ENCODE measurements at places on chromosomes 16 and 17.
A peak's percentile ranks its signal among the peaks of the same experiment; 100 is the strongest.

DNA sequence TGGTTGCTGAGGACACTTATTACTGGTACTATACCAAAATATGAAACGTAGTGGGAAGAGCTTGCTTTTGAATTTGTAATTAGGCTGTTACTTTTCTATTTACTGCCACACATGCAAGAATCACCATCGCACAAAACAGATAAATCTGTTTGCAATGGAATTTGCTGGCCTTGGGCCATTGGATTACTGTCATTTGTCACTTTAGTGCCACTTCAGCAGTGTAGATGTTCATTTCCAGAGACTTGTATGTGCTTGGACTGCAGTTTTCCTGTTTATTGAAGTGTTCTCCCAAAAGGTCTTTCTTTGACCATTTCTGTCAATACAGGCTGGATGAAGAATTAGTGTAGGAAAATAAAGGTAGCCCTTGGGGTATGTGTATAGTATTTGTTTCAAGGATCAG lies 4.5 kb downstream of the USP10 start:
- H3K4me1 ChIP-seq: peaks cover 10% of the 10 kb centered on the region
- no peak overlapping the region for H3K27ac ChIP-seq
- no peaks in the 10 kb centered on the region for H3K36me3 ChIP-seq
- no peak overlapping the region for H3K4me3 ChIP-seq

DNA sequence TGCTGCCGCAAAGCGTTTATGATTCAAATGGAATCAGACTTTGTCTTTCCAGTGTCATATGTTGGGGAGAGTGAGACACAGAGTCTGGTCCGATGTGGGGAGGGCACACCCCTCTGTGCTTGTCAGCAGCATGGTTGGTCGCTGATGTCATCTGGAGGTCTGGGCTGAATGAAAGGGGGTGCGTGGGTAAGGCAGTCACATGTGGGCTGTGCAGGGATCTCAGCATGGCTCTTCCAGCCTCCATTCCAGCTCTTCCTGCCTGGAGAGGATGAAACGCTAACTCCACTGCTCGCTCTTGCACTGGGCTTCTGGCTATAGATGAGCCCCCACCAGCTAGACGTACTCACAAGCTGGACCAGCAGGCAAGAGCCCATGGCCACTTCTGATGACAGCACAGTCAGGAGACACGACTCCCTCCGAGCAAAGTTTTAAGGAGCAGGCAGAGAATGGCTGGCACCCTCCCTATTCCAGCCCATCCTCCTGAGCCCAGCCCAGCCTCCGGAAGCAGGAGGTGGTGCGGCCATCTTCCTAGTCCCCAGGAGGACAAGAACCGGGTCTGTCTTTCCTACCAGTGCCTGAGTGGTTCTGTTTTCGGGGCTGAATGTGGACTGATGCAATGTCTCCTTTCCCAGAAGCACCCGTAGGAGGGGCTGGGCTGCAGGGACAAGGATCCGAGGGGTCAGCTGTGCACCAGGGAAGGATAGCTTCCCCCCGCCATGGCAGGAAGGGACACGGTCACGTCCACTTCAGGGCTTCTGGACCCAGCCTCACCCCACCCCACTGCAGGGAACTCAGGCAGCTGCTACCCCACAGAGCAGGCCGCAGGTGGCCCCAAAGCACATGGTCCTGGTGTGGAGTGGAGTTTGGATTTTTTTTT lies 41.5 kb upstream of the CBFA2T3 start:
- no peaks in the 10 kb centered on the region for H3K27me3 ChIP-seq
- no peak overlapping the region for H3K27ac ChIP-seq
- H3K4me3 ChIP-seq: no peak overlapping the region
- H3K36me3 ChIP-seq: no peaks in the 10 kb centered on the region
- H3K4me1 ChIP-seq: peaks cover 2% of the 10 kb centered on the region
- DNase-seq: no peak

DNA sequence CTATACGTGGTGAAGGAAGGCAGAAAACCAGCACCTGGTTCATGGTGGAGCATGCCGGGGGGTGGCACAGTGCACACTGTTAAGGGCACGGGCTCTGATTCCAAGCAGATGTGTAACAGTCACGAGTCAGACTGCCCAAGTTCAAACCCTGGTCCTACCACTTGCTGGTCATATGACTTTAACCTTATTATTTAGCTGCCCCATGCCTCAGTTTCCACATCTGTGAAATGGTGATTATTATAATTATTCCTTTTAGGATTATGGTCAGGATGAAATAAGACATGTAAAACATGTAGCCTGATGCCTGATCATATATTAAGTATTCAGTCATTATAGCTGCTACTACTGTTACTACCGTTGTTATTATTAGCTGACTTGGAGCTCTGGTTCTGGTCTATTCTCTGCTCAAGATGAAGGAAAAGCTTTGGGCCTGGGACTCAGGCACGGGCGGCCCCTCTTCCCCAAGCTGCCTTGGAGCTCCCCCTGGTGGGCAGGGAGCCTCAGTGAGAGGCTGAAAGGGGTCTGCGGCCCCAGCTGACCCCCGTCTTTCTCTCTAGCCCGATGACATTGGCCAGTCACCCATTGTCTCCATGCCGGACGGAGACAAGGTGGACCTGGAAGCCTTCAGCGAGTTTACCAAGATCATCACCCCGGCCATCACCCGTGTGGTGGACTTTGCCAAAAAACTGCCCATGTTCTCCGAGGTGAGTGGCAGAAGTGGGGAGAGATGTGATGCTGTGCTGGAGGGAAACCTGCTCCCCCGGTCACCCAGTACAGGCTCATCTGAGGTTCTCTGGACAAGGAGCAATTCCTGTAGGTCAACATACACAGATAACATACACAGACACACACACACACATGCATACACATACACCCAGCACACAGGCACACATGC lies 14.0 kb downstream of the NR1D1 start:
- DNase-seq: peak; percentile 94
- no peaks in the 10 kb centered on the region for H3K4me1 ChIP-seq
- no peaks in the 10 kb centered on the region for H3K27me3 ChIP-seq
- H3K27ac ChIP-seq: no peak overlapping the region
- H3K4me3 ChIP-seq: no peak overlapping the region
- H3K36me3 ChIP-seq: peaks cover 2% of the 10 kb centered on the region

DNA sequence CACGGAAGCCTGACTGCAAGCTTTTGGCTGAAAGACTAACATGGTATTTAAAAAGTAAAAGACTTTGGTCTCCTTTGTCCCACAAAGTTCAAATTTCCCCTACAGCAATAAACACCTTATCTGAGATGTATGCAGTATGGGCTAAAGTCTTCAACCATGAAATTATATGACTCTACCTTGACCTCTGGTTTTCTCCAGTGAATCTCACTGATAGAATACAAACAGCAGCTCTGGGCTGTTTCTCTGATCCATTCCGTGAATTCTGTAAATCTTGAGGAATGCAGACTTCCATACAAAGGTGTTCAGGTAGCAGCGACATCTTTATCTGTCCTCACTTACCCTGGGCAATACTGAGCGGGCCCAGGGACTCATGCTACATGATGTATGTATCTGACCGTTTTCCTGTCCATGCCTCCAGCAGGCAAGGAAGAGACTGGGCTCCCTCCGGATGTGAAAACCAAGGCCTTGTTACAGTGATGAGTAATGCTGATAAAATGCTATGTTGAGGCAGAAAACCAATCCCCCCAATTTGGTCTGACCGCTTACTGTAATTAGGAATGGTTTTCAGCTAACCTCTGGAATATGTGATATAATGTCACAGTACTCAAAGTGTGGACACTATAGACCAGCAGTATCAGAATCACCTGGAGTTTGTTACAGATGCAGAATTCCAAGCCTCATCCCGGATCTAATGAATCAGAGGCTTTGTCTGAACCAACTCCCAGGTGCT lies 589.8 kb downstream of the HS3ST4 start:
- H3K27ac ChIP-seq: no peak overlapping the region
- DNase-seq: no peak

DNA sequence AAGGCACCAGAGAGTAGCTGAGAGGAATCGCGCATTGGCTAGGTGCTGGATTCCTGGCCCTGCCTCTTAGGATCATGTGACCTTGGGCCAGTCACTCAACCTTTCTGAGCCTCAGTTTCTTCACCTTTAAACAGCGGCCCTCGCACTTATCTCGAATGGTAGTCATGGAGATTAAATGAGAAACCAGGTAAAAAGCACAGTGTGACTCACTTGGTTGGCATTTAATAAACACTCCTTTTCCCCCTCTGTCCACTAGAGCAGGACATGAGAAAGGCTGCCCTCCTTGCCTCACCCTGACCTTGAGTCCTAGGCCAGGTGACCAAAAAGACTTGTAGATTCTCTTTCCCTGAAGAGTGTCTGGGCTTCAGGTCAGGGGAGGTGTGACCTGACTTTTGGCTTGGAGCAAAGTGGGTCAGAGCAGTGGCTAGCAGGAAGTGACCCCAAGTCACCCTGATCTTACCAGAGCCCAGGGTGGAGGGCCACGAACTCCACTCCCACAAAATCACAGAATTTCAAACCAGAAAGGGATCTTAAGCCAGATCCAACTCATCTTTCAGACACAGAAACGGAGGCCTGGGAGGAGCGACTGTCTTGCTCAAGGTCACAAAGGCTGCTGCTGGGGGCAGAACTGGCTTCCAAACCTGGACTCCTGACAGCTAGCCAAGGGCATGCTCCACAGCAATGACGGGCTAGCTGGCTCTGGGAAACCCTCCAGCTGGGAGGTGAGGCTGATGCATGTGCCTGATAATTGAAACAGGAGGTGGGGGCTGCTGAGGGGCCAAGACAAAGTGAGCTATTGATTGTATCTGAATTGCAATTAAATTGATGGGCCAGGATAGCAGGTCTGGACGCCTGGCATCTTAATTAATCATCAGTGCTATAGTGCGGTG lies 65.2 kb downstream of the PIPOX start:
- DNase-seq: no peak
- H3K4me3 ChIP-seq: no peak overlapping the region
- H3K4me1 ChIP-seq: peaks cover 8% of the 10 kb centered on the region
- H3K27ac ChIP-seq: no peak overlapping the region
- H3K27me3 ChIP-seq: no peaks in the 10 kb centered on the region

GRCh38 chr16:87417528-87417910 lies 25.4 kb downstream of the MAP1LC3B start:
- H3K4me1 ChIP-seq: no peaks in the 10 kb centered on the region
- H3K36me3 ChIP-seq: peaks cover 15% of the 10 kb centered on the region
- DNase-seq: no peak

GRCh38 chr17:2192367-2193057 lies 111.1 kb downstream of the SMG6 start:
- no peaks in the 10 kb centered on the region for H3K36me3 ChIP-seq
- H3K4me1 ChIP-seq: peaks cover 2% of the 10 kb centered on the region
- no peaks in the 10 kb centered on the region for H3K27me3 ChIP-seq
- no peak for DNase-seq
- no peak overlapping the region for H3K4me3 ChIP-seq

DNA sequence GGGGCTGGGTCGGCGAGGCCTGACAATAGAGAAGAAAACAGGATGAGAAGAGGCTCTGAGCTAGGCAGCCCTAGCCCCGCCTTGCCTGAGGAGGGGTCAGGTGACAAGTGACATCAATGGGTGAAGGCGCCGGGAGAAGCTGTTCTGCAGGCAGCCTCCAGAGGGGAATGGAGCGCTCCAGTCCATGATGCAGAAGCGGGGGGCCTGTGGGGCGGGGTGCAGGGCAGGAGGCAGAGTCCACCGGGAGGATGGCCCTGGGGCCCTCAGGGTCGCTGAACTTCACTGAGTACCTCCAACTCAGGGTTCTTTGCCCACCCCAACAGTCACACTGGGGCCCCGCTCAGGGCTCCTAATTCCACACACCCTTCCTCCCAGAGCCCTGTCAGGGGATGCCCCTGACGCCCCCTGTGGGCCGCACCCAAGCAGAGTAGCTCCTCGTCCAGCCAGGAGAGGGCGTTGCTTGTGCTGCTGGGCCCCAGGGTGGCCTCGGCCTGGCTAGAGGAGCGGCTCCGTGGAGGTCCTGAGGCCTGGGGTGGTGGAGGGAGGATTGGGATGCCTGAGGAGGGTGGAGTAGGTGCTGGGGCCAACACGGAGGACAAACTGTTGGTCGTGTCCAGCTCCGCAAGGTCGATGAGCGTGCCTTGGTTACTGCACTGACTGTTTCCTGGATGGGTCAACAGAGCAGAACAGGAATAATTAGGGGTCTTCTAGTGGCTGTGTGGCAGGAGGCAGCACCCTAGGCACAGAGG lies 20.8 kb downstream of the GGA3 start:
- H3K27me3 ChIP-seq: no peaks in the 10 kb centered on the region
- peaks cover 65% of the 10 kb centered on the region for H3K36me3 ChIP-seq
- no peak overlapping the region for H3K27ac ChIP-seq
- H3K4me3 ChIP-seq: no peak overlapping the region
- DNase-seq: peak; percentile 91
- no peaks in the 10 kb centered on the region for H3K4me1 ChIP-seq

DNA sequence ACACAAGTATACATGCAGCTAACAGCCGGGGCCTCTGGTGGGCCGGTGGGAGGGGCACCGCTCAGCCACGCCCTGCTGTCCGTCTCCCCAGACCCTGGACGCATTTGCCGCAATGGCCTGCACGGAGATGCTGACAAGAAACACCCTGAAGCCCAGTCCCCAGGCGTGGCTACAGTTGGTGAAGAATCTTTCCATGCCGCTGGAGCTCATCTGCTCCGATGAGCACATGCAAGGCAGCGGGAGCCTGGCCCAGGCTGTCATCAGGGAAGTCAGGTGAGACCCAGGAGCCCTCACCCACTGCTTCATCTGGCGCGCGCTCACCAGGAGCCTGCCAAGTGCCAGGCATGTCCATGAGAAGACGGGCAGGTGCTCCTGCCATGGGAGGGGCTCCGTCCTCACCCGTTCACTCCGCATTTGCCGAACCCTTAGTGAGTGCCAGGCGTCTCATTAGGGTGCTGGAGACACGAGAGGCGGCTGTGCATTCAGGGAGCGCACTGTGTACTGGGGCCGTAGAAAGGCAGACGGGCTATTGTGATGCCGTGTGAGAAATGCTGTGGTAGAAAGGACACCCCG lies 51.4 kb upstream of the ENDOV start:
- H3K27me3 ChIP-seq: no peaks in the 10 kb centered on the region
- no peak for DNase-seq
- H3K4me1 ChIP-seq: no peaks in the 10 kb centered on the region
- peaks cover 13% of the 10 kb centered on the region for H3K36me3 ChIP-seq
- no peak overlapping the region for H3K4me3 ChIP-seq

DNA sequence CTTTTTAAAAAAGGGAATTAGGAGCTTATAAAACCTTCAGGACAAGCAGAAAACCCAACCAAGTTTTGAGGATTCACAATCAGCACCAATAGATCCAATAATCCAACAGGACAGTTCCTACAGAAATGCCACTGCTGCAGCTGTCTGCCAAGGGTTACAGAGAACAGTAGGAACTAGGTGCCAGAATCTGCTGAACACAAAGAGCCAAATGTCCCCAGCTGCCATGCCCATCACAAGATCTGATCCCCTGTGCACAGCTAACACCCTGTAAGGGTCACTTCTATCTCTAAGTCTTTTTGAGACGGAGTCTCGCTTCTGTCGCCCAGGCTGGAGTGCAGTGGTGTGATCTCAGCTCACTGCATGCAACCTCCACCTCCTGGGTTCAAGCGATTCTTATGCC lies 262.3 kb downstream of the STX8 start:
- H3K27me3 ChIP-seq: no peaks in the 10 kb centered on the region
- H3K4me3 ChIP-seq: no peak overlapping the region
- DNase-seq: no peak
- peaks cover 3% of the 10 kb centered on the region for H3K4me1 ChIP-seq
- no peak overlapping the region for H3K27ac ChIP-seq

Measured in H1 (cell line).